ENCODE measurements at places on chromosomes 3 and 15.
A peak's percentile ranks its signal among the peaks of the same experiment; 100 is the strongest.

DNA sequence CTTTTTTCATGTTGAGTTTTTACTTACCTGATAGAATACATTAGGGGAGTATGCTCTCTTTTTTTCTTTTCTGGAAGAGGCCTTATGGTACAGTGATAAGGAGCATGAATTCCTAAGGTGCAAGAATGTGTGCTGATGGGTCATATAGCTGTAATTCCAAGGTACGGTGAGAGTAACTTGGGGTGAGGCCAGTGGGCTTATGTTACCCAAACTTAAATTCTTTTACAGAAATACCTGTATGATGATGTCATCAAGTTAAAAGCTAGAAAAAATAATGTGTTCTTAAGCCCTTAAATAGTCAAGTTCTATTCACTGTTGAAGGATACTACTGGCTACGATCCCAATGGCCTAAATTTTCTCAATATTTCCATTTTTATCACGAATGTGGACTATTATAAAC is 111.2 kb downstream of the GMPS start:
- no peak for DNase-seq

DNA sequence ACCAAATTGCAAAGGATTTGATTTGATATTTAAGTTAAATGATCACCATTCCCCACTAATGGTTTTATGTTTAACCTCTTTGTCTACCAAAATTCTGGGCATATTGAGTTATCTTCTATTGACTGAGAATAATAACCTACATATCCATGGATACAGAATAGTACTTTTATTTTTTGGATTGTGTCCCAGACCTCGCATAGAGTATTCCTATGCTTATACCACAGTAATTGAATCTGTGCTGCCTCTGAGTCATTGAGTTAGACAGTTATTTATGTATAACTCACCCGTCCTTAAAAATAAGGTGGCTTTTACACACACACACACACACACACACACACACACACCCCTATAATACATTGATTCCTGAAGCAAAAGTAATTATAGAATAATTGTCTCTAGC is 690.1 kb upstream of the BCHE start:
- DNase-seq = no peak

GRCh38 chr3:57062101-57062631 is 1.7 kb downstream of the SPATA12 start:
- no peak for DNase-seq

DNA sequence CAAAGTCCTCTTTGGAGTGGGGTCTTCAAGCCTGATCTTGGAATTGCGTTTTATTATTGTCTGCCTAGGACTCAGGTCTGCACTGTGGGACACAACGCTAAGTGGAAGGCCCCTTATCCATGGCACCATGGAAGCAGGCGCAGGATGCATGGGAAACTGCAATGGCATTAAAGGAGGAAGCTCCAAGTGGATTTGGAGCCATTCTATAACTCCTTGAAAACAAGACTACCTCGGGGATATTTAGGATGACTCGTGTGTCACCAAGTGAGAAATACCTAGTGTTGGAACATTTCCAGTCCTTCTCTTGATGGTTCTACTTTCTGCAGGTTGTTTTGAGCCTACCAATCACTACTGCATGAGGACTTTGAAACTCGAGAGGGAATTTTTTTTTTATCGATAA is 126.6 kb upstream of the ZBED2 start:
- no peak for DNase-seq

DNA sequence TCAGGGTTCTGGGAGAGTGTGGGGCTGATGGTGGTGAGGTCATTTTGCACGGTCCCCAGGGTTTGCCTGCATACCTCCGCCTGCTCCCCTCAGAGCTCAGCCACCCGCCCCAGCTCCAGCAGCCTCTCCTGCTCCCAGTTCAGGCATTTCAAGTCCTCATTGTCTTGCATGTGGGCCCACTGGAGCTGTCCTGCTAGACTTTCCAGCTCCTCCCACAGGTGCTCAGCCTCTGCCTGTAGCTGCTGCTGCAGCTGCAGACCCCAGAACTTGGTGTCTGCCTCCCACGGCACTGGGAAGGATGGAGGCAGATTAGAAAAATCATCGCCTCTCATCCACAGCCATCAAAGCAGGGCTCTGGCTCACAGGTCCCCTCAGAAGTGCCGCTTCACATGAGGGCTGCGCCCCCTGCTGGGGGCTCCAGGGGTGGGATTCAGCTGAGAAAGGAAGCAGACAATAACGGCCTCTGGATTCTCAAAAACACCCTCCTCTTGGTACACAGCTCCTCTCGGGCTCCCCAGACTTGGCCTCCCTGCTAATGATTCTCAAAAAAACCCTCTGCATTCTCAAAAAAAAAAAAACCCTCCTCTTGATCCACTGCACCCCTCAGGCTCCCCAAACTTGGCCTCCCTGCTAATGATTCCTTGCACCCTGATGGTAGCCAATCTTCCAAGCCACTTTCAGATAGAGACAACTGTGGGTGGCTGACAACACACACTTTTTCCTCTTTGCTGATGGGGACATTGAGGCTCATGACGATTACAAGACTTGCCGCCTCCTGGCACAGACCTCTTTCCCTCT is 89.3 kb upstream of the C2CD4B start:
- DNase-seq = peak; percentile 36

- DNase-seq = no peak
These were observed 19.0 kb downstream of the ARL14 start for GRCh38 chr3:160695915-160696327.

DNA sequence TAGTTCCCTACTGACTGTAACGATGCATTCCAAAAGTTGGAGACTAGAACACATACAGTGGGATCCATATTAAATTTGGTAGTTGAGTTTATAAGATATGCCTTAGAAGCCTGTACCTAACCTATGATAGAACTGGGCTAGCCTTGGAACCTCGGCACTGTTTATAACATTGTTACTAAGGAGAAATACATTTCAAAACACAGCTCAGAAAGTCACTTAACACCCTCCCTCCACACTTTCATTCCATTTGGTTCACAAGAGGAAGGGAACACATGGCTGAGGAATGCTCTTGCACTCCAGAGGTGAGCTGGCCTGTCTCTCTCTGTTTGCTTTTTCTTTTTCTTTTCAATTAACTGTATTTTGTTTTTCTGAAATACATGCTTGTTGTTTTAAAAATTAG is 48.7 kb upstream of the TSC22D2 start:
- DNase-seq = no peak

DNA sequence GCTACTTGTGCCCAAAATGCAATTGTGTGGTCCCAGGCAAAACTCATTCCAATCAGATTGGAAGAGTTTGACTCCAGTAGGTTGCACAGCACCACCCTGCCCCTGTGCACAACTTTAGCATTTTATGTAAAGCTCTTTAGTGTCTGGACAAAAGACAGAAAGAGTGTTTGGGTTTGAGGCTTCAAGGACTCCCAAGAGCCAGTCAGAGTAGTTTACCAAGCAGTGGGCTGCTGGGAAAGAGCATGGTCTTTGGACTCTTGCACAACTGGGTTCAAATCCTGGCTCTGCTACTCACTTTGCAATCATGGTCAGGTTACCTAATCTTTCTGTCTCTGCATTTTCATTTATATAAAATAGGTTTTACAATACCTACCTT is 75.8 kb upstream of the UMPS start:
- DNase-seq = no peak

GRCh38 chr3:38284756-38285150 is 2.7 kb downstream of the SLC22A14 start:
- no peak for DNase-seq

DNA sequence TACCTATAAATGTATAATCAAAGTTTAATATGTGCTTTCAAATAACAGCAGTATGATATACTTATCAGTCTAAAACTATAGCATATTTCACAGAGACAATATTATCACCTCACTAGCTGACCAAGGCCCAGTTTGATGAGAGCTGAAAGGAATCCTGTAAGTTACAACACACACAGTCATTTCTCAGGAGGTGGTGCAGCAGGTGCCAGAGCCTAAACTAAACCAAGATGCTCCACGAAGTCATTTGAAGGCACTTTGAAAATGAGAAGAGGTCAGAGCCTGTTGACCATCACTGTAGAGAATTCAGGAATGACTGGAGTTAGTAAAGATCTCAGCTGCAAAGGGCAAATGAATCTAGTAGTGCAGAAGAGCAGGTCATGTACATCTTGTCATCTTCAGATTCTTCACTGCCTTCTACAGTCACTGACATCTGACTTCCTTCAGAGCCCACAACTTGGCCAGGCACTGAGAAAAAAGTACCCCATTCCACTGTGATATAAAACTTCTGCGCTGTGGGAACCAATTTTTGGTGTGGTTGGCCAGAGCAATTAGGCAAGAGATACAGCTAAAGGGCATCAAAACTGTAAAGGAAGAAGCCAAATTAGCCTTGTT is 7.9 kb downstream of the GBE1 start:
- DNase-seq = no peak

GRCh38 chr3:153927107-153927506 is 194.1 kb upstream of the ARHGEF26 start:
- DNase-seq = no peak

GRCh38 chr3:66561367-66561766 is 60.5 kb upstream of the LRIG1 start:
- no peak for DNase-seq

DNA sequence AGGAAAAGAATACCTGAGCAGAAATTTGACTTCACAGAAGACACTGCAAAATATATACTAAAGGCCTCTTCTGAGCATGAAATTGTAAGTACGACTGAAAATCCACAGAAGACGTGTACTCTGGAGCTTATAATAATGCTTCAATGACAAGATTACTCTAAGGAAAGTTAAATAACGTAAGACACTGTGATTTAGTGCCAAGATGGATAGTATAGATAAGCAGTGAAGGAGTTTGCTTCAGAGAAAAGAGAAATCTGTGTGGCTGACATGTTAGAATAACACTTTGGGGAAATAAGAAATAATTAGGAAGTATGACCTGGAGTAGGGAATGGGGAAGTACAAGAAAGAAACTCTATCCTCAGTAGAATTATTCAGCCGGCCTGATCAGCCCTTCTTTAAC is 28.9 kb downstream of the ALDH1A2 start:
- DNase-seq = no peak

DNA sequence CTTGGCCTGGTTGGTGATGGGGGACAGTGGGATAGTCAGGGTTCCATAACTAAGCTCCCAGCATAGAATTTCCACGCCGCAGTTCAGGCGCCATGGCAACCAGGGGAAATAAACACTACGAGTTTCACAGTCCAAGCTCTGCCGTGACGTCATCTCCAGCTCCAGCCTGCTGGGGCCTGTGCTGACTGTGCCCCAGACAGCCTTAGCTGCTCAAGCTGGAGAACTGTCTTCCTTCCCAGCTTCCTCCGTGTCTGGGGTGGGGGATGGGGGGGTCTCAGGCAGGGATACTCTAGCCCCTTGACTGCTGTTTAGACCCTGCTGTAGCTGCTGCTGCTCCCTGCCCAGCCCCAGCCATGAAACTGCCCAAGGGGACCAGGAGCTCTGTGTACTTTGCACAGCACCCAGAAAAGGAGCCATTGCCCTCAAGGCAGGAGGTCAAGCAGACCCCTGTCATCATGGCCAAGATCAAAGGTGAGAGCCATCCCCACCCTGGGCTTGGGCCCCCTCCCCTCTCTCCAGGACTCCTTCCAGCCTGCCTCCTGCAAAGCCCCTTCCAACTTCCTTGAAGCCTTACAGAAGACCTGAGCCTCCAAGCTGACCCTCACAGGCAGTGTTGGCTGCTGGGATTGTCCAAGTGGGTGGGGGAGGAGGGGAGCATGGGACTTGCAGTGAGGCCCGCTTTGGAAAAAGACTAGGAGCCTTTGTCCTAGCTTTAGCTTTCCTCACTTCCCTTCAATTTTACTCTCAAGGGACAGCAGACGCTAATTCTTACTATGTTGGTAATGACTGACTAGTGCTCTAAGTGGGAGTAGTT is 11.4 kb upstream of the CSPG4 start:
- peak; percentile 97 for DNase-seq

DNA sequence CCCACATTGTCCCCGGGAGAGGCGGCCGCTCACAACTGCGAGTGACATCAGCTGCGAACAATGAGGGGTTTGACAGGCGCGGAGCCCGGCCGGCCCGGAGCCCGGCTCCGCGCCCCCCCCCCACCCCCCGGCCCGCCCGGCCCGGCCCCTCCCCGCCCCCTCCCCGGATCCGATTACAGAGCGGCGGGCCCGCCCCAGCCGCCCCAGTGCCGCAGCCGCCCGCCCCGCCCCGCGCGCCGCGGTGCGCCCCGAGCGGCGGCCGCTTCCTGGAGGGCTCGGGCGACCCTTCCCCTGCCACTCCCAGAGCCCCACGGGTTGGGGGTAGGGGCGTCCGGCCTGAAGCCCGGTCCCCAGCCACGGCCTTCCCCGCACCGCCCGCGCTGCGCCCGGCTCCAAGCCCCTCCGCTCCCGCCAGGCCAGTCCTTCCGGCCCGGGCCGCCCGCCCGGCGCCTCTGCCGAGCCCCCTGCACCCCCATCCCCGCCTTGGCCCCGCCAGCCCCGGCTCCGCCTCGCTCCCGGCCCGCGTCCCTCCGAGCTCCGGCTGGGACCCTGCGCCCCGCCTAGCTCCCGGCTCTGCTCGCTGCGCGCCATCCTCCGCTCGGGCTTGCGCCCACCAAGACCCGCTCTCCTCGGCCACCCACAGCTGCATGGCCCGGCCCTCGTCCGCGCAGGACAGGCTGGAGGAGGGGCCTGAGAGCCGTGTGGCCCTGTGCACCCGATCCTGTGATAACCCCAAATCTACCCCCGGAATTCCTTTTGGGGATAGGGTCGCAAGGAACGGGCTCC is at the start of gene PCBP4:
PCBP4 (minus strand) TSS at position 71 of the 786 bp plus-strand sequence. CDS start 6,214 bp downstream, outside the sequence.
- DNase-seq = peak; percentile 81

DNA sequence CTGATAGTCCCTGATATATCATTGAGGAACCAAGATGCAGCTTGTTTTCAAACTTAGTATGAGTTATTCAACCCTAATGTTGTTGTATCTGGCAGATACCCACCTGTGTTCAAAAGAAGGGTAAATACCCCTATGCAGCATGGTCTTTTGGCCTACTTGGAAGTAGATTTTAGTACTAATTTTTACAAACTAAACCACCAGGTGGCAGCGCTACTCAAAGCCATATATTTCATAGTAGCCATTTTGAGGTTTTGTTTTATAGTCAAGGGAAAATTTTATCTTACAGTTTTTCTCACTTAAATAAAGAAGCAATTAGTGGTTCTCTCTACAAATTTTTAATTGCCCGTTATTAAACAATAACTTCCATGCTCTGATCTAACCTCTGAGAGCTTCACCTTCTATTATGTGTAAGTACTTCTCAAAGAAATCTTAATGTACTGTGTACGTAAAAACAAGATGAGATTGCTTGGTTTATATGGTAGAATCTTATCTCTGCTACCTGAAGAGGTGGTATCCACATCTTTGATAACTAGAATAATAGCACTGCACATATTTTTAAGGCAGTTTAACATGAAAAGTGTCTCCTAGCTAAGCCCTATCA is 31.5 kb upstream of the MLF1 start:
- no peak for DNase-seq

DNA sequence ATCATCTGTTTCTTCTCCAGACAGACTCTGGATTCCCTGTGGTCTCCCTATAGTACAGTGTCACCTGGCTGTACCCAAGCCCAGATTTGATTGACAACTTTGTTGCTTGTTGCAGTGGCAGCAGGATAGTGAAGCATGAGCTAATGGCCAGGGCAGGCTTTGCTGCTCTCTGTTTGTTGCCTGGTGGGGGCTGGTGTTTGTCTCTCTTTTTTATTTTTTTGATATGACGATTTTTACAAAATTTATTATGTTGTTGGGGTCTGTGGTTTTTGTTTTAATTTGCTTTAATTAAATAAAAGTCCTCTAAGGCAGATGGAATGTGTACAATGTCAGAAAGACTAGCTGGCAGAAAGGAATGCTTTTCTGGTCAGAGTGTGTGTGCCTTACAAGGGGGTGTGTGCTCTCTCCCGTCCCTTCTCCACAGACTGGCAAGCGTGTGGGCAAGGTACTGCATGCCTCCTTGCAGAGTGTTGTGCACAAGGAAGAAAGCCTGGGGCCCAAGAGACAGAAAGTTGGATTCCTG is 15.2 kb upstream of the CLEC3B start:
- DNase-seq = no peak

GRCh38 chr3:49162751-49163419 is 3.2 kb downstream of the CCDC71 start:
- DNase-seq = no peak
